Central memory CD8-positive, alpha-beta T cell (primary cell): ENCODE measurements at places on chromosomes 5 and 9.
A peak's percentile ranks its signal among the peaks of the same experiment; 100 is the strongest.

- H3K27ac ChIP-seq: no peak overlapping the region
- H3K36me3 ChIP-seq: peaks cover 13% of the 10 kb centered on the region
- H3K4me1 ChIP-seq: peaks cover 51% of the 10 kb centered on the region
- DNase-seq: no peak
- no peak overlapping the region for H3K4me3 ChIP-seq
- H3K27me3 ChIP-seq: peaks cover 9% of the 10 kb centered on the region
Measured at GRCh38 chr5:177476531-177477233, 3.2 kb upstream of the DBN1 start.

- H3K27ac ChIP-seq: no peak overlapping the region
- H3K4me1 ChIP-seq: peaks cover 42% of the 10 kb centered on the region
- H3K27me3 ChIP-seq: no peaks in the 10 kb centered on the region
- H3K4me3 ChIP-seq: no peak overlapping the region
Measured at GRCh38 chr9:125644819-125645507, 62.0 kb downstream of the MAPKAP1 start.

DNA sequence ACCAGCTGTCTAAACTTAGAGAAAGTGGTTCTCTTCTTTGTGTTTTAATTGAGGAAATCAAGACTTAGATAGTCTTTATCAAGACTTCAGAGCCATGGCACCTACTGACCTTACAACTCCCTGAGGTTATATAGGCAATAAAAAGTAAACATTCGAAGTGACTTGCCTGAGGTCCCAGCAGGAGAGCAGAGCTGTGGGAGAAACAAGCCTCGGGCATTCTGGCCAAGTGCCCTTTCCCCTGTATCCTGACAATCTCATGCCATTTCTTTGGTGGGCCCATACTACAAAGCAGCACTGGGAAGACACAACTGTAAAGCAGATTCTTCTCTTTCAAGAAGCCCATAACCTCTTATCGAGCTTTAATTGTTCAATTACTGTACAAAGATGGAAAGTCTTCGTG lies 23.1 kb downstream of the FREM1 start:
- H3K36me3 ChIP-seq: no peaks in the 10 kb centered on the region
- H3K4me3 ChIP-seq: no peak overlapping the region
- H3K27ac ChIP-seq: no peak overlapping the region
- no peak for DNase-seq
- H3K4me1 ChIP-seq: no peaks in the 10 kb centered on the region
- peaks cover 10% of the 10 kb centered on the region for H3K27me3 ChIP-seq

GRCh38 chr9:85729882-85730281 lies 11.9 kb downstream of the AGTPBP1 start:
- no peak overlapping the region for H3K4me3 ChIP-seq
- DNase-seq: no peak
- peak overlapping the region; percentile 84 for H3K27ac ChIP-seq
- H3K36me3 ChIP-seq: peaks cover 1% of the 10 kb centered on the region
